Aorta (tissue), 5 donors: ENCODE measurements at places on chromosomes 16 and 17. TPM values are rescaled to one million over a fixed set of nuclear protein-coding genes. Genes with fewer than 3 reads are reported as not detected.
A peak's percentile ranks its signal among the peaks of the same experiment; 100 is the strongest.

The HOXB7 gene
- polyA plus RNA-seq = 22.4 TPM

The FBF1 gene
- polyA plus RNA-seq = 21.6 TPM

The CES3 gene
- polyA plus RNA-seq = 1.5 TPM

The CEP295NL gene
- 0.82 TPM for polyA plus RNA-seq

The PITPNM3 gene
- polyA plus RNA-seq = 0.67 TPM

The MRPL28 gene
- 107 TPM for polyA plus RNA-seq

The CMTM2 gene
- polyA plus RNA-seq = not detected

The AP2B1 gene
- polyA plus RNA-seq = 26.5 TPM

The SPHK1 gene
- polyA plus RNA-seq = 13.9 TPM

The VPS25 gene
- 45.5 TPM for polyA plus RNA-seq

The MMP15 gene
- polyA plus RNA-seq = 2.1 TPM

The KRTAP4-9 gene
- polyA plus RNA-seq = 0.13 TPM

DNA sequence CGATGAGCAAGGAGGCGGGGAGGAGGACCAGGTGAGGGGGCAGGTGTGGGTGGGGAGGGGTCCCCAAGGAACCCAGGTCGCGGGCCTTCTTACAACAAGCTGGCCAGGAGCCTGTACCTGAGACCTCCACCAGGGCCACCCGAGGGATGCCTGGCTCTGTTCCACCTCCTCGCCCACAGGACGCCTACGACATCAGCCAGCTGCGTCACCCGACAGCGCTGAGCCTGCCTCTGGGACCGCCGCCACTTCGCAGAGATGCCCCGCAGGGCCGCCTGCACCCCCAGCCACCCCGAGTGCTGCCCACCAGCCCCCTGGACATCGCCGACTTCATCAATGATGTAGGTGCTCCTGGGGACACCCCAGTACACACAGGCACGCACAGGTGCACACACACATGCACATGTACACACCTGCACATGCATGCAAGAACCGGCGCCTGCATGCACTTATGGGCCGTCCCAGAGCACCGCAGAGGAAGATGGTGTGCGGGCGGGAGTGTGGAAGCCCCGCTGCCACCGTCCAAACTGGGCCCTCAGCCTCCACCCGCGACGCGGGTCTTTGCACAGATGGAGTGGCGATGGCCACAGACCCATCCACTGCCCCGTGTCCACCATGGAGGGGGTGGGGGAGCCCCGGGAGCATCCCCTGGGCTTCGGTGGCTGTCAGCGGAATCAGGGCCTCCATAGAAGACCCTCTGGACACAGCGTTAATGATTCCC lies 6.6 kb downstream of the SLC22A31 start:
- no peaks in the 10 kb centered on the region for H3K36me3 ChIP-seq
- no peak overlapping the region for H3K4me3 ChIP-seq
- no peaks in the 10 kb centered on the region for H3K4me1 ChIP-seq
- no peak overlapping the region for H3K27ac ChIP-seq
- DNase-seq = peak; percentile 77

GRCh38 chr17:21351366-21352065 lies 24.6 kb upstream of the KCNJ12 start:
- H3K4me1 ChIP-seq = no peaks in the 10 kb centered on the region
- peak; percentile 64 for DNase-seq
- H3K36me3 ChIP-seq = no peaks in the 10 kb centered on the region
- no peaks in the 10 kb centered on the region for H3K27me3 ChIP-seq
- no peak overlapping the region for H3K27ac ChIP-seq

GRCh38 chr17:48322060-48322459 lies 108.0 kb downstream of the SKAP1 start:
- DNase-seq = no peak
- H3K4me1 ChIP-seq = no peaks in the 10 kb centered on the region
- no peaks in the 10 kb centered on the region for H3K27me3 ChIP-seq

GRCh38 chr16:84000989-84001642 lies 33.1 kb downstream of the NECAB2 start:
- H3K27ac ChIP-seq = no peak overlapping the region
- H3K4me1 ChIP-seq = no peaks in the 10 kb centered on the region
- H3K4me3 ChIP-seq = no peak overlapping the region
- DNase-seq = no peak

DNA sequence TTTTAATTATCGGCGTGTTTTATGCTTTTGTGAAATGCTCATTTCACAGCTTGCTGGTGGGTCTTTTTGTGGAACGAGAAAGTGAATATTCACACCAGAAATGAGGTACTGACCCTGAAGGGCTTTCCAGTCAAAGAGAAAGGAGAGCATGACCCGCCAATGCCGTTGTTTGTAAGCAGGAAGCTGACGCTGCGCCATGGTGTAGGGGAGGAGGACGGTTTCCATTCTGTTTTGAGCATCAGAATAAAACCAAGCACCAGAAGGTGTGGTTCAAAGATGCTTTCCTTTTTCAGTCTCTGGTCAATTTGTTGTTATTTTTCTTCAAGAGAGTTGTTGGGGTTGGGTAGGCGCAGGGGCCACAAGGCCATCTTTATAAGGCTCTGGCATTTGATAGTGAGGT lies 669.3 kb downstream of the WWOX start:
- H3K4me1 ChIP-seq = no peaks in the 10 kb centered on the region
- H3K36me3 ChIP-seq = no peaks in the 10 kb centered on the region
- no peak for DNase-seq
- no peak overlapping the region for H3K4me3 ChIP-seq

GRCh38 chr17:46191322-46192188 lies 1.7 kb downstream of the KANSL1 start:
- peak overlapping the region; percentile 86 for H3K27ac ChIP-seq
- H3K4me1 ChIP-seq = no peaks in the 10 kb centered on the region
- H3K36me3 ChIP-seq = no peaks in the 10 kb centered on the region
- H3K4me3 ChIP-seq = peak overlapping the region; percentile 100
- no peaks in the 10 kb centered on the region for H3K27me3 ChIP-seq

GRCh38 chr16:450785-451512 lies 25.5 kb downstream of the RAB11FIP3 start:
- H3K36me3 ChIP-seq = no peaks in the 10 kb centered on the region
- H3K27ac ChIP-seq = no peak overlapping the region
- no peak overlapping the region for H3K4me3 ChIP-seq

- DNase-seq = no peak
- no peaks in the 10 kb centered on the region for H3K36me3 ChIP-seq
- no peaks in the 10 kb centered on the region for H3K4me1 ChIP-seq
- no peak overlapping the region for H3K4me3 ChIP-seq
- H3K27ac ChIP-seq = no peak overlapping the region
Measured at GRCh38 chr16:17877821-17878360, 407.1 kb upstream of the XYLT1 start.

- H3K27me3 ChIP-seq = no peaks in the 10 kb centered on the region
- no peak for DNase-seq
- no peaks in the 10 kb centered on the region for H3K4me1 ChIP-seq
- no peak overlapping the region for H3K4me3 ChIP-seq
- H3K27ac ChIP-seq = no peak overlapping the region
Measured at GRCh38 chr17:33013596-33014375, 22.1 kb downstream of the SPACA3 start.

DNA sequence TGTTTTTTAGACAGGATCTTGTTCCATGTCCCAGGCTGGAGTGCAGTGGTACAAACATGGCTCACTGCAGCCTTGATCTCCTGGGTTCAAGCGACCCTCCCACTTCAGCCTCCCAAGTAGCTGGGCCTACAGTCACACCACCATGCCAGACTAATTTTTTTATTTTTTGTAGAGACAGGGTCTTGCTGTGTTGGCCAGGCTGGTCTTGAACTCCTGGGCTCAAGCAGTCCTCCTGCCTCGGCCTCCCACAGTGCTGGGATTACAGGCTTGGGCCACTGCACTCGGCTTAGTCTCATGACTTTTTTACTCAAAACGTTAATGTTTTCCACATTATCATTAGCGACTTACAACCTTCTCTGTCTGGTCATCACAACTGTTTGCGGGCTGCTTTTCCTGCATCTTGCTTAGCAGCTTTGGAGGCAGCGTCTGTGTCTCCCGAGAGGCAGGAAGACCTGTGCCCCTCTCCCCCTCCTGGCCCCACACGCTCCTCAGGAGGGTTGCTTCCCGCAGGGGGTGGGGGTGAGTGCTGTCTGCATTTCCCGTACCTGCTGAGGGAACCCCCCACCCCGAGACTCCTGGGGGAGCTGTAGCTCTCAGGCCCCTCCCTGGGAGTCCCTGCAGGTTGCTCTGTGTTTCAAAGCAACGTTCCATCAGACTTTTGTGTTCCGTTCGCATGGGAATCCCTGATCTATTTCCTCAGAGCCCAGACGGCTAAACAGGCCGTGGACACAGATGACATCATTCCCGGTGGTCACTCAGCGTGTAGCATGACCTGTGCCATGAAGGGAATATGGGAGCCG lies 52.6 kb downstream of the PGS1 start:
- no peaks in the 10 kb centered on the region for H3K4me1 ChIP-seq
- no peaks in the 10 kb centered on the region for H3K36me3 ChIP-seq
- H3K27me3 ChIP-seq = no peaks in the 10 kb centered on the region
- DNase-seq = no peak
- H3K27ac ChIP-seq = no peak overlapping the region
